LHCN-M2 (cell line): ENCODE measurements at places on chromosomes 2 and 18. TPM values are rescaled to one million over a fixed set of nuclear protein-coding genes. Genes with fewer than 3 reads are reported as not detected.

PROKR1 gene
- not detected in 2 replicates for total RNA-seq

FAHD2A gene
- total RNA-seq, result 27.1 and 29.8 TPM in 2 replicates

SERPINB7 gene
- 7.2 and 12.6 TPM in 2 replicates for total RNA-seq

CDH19 gene
- total RNA-seq, result not detected in 2 replicates

ARHGAP28 gene
- total RNA-seq, result 6.2 and 15.5 TPM in 2 replicates

SRD5A2 gene
- total RNA-seq, result not detected in 2 replicates

PPIG gene
- 22.8 and 26.0 TPM in 2 replicates for total RNA-seq
